Large intestine (tissue), 12 donors: ENCODE measurements at places on chromosomes 13 and 19. TPM values are rescaled to one million over a fixed set of nuclear protein-coding genes. Genes with fewer than 3 reads are reported as not detected.

- no peak for DNase-seq
Observed at GRCh38 chr13:95418946-95419345, 117.7 kb upstream of the ABCC4 start.

DNA sequence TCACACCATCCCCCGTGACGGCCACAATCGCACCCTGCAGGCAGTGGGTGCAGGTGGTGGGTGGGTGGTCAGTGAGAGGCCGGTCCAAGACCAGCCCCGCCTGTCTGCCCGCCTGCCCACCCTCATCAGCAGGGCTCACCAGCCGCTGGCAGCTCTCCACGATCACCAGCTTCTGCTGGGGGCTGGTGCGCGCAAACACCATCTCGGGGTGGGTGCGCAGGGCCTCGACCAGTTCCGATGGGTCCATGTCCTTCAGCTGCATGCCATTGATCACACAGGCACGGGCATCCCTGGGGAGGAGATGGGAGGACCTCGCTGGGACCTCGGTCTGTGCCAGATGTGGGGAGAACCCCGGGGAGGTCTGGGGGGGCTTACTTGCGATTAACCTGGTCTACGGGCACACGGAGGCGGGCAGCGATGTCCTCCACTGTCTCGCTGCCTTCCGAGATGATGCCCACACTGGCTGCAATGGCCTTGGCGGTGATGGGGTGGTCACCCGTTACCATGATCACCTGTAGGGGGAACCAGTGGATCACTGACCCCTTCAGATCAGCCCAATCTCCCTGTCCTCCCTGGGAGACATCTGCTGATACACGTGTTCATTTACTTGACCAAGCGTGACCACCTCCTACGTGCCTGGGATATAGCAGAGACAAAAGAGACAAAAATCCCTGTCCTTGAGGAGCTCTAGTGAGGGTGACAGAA is 8.0 kb downstream of the ATP4A start:
- DNase-seq, result no peak

GRCh38 chr13:97979051-97979450 is 25.6 kb downstream of the IPO5 start:
- no peak for DNase-seq

DNA sequence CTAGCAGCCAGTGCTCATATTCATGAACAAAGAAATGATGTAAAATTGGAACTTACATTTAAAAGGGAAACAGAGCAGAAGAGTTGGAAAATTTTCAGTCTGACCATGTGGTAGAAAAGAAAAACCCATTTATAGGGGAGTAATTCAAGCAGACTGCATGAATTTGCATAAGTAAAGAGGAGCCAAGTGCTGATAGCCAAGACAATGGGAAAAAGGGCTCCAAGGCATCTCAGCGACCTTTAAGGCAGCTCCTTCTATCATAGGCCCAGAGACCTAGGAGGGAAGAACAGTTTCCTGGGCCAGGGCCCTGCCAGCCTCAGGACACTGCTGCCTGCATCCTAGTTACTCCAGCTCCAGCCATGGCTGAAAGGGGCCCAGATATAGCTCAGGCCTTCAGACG is 7.5 kb downstream of the DNAJC3 start:
- DNase-seq, result no peak

GRCh38 chr19:36489920-36490415 is 607 bp upstream of the ZNF566 start:
- DNase-seq, result no peak

- DNase-seq, result no peak
Observed at GRCh38 chr19:53942001-53942786, 20.5 kb upstream of the CACNG8 start.

DNA sequence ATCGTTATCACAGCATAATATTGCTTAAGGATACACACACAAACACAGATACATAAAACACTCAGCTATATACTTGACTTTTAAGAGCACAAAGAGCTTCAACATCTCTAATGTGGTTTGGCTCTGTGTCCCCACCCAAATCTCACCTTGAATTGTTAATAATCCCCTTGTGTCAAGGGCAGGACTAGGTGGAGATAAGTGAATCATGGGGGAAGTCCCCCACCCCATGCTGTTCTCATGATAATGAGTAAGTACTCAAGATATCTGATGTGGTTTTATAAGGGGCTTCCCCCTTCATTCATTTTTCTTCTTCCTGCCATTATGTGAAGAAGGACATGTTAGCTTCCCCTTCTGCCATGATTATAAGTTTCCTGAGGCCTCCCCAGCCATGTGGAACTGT is 481.4 kb downstream of the PCDH9 start:
- DNase-seq, result no peak

DNA sequence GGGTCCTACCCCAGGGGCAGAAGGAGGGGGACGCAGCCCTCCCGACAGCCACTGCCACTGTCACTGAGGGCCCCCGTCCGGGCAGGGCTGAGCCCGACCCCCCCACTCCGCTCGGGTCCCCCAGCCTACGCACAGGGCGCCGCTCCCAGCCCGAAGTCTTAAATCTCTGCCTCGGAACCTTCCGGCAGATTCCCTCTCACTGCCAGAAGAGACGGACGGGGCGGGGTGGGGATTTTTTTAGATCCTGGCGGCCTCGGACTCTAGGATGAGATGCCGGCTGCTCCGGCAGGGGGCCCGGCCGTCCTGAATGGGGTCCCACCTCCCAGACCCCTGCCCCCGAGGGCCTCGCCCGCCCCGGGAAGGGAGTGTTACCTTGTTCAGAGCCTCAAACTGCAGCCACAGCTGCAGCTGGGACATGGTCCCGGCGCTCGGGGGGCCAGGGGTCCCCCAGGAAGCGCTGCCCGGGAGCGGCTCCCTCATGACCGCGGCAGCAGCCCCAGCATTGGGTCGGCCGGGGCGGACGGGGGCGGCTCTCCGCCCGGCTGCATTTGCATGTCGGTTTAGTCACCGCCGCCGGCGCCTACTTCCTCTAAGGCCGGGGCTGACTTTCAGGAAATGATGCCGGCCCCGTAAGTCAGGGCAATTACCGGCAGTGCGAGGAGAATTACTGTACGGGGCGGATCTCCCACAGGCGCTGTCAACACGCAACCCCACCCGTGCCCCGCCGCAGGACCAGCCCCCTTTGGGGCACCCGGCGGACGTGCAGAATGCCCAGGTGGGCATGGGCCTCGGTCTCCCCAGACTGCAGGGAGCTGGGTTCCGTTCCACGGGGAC is 28.1 kb downstream of the GPX4 start:
- peak; percentile 85 for DNase-seq

- peak; percentile 87 for DNase-seq
Observed at GRCh38 chr13:27151798-27152599, 19.6 kb downstream of the USP12 start.

GRCh38 chr13:67932991-67933390 is 702.9 kb upstream of the PCDH9 start:
- DNase-seq, result no peak

DNA sequence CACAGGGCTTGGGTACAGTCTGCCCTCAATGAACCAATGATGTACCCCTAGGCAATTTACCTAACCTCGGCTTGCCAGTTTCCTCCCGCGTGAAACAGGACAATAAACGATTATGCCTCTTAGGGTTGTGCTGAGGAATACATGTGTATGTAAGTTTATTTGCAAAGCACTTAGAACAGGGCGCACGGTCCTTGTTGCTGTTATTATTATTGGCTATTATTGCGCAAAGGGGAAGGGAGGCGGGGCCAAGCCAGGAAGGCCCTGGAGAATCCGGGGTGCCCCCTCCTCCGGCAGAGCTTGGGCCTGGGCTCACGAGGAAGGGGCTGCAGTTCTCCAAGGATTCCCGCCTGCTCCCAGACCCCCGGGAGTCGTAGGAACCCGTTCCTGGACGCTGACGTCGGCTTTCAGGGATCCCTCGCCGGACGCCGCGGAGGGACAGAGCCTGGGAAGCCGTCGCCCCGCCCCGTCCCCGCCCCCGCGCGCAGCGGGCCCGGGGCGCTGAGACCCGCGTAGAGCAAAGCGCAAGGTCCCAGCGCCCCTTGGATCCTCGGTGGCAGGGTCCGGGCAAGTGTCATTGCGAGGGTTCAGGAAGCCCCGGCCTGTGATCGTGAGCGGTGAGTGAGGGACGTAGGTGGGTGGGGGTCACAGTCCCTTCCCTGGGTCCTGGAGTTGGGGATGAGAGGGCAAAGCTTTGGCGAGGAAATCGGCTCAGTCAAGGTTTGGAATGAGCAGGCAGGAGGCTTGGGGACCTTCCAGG is at the start of gene TMEM91:
TMEM91 (plus strand) TSS at position 293 of the 757 bp plus-strand sequence. CDS start 1,777 bp downstream, outside the sequence.
- peak; percentile 71 for DNase-seq

DNA sequence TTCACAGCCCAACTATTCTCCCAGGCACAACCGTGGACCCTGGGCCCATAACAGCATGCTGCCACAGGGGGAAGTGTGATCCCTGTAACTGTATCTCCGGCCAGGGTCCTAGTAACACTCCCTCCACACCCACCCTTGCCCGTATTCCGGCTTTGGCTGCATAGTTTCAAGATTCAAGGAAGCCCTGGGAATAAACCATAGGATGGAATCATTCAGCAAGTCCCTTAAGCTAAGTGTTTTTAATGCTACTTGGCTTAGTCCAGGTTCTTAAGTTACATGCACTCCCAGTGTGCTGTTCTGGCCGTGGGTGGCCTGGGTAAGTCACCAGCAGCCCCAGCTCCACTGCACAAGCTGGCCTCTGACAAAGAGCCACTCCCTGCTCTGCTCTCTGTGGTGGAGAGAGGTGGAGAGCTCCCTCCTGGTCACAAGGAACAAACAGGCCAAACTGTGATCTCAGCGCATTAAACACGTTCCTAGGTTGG is 532.4 kb upstream of the SGCG start:
- DNase-seq, result peak; percentile 26

DNA sequence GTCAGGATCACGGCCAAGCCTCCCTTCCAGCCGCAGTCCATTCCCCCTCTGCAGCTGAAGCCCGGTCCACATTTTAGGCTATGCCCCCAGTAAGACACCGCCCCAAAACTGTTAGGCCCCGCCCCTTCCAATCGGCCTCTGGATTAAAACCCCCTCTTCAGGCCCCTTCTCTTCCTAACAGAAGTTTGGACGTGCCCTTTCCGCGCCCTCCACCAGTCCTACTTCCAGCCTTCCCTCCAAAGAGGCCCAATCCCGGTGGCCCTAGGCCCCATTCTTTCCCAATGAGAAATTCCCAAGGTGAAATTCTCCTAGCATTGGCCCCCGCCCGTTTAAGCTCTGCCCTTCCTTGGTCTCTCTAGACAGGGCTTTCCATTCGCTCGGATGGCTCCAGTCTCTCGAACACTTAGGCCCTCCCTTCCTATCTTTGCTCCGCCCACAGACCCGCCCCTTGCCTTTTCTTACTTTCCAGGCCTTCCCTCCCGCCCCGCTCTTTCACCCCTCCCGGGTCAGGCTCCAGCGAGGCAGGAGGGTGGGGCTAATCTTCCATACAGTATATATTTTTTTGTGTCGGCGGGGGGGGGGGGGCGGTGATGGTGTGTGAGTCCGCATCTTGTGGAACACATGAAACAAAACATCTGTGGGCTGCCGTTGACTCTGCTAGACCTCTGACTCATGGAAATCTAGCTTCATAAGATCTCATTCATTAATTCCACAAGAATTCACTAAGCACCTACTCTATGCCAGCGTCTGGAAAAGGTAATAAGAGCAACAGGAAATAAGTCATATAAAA is 13.6 kb downstream of the LTBP4 start:
- peak; percentile 83 for DNase-seq

GRCh38 chr19:5805462-5806132 is 730 bp downstream of the NRTN start:
- DNase-seq, result peak; percentile 68

- DNase-seq, result no peak
Observed at GRCh38 chr13:60838581-60838980, 441.6 kb downstream of the TDRD3 start.

- no peak for DNase-seq
Observed at GRCh38 chr13:92951273-92951890, 275.2 kb upstream of the GPC6 start.

DNA sequence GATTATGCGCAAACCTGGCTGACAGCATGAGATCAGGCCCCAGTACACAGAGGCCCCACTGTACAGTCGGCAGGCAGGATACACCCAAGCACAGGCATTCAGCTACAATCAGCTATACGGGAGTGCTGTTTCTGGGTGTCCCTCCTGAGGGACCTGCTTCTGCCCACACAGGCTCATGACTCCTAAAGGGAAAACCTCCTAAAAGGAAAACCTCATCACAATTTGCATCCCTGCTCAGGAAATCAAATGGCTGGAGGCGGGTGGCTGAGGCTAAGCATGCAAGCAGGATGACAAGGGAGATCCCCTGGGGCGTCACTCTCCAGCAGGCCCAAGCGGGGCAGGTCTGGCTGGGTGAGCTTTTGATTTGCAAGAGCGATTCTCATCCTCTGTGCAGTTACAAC is 99.8 kb downstream of the CRYL1 start:
- no peak for DNase-seq

- no peak for DNase-seq
Observed at GRCh38 chr13:113592571-113592970, 8.0 kb downstream of the TFDP1 start.

GRCh38 chr19:44894052-44894400 is 3.0 kb downstream of the TOMM40 start:
- DNase-seq, result no peak

DNA sequence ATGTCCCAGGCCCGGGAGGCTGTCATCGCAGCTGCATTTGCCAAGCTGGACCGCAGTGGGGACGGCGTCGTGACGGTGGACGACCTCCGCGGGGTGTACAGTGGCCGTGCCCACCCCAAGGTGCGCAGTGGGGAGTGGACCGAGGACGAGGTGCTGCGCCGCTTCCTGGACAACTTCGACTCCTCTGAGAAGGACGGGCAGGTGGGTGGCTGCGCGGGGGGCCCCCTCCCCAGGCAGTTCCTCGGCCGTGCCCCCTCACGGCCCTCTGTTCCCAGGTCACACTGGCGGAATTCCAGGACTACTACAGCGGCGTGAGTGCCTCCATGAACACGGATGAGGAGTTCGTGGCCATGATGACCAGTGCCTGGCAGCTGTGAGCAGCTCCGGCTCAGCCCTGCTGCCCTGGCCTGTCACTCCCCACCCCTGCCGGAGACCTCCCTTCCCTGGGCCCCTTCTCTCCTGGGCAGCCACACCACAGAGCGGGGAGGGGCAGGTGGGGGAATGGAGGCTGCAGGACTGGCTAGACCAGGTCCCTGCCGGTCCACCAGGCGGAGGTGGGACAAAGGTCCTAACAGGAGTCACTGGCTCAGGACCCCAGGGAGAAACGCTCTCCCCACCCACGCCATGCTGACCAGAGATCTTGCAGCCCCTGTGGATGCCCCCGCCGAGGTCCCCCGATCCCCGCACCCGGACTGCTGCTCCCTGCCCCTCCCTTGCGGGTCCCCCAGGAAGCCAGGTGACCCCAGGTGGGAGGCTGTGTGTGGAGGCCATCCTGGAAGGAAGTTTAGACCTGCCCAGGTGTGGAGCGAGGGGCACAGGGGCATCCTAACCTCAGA is 1.1 kb downstream of the CAPS start:
- DNase-seq, result peak; percentile 33

The ATP8B3 gene
- polyA plus RNA-seq, result 0.99 TPM

The KLHL1 gene
- polyA plus RNA-seq, result 0.57 TPM

The ZNF610 gene
- 6.4 TPM for polyA plus RNA-seq

The SMIM24 gene
- 625 TPM for polyA plus RNA-seq

The THSD8 gene
- polyA plus RNA-seq, result 3.8 TPM

The TEKTIP1 gene
- polyA plus RNA-seq, result 3.2 TPM

The LYPD5 gene
- polyA plus RNA-seq, result 0.81 TPM

The SLAIN1 gene
- polyA plus RNA-seq, result 9.0 TPM

The MYBPC2 gene
- 0.37 TPM for polyA plus RNA-seq

The PIK3R2 gene
- 67.7 TPM for polyA plus RNA-seq
